Naive thymus-derived CD8-positive, alpha-beta T cell (primary cell): ENCODE measurements at places on chromosomes 11 and 22. TPM values are rescaled to one million over a fixed set of nuclear protein-coding genes. Genes with fewer than 3 reads are reported as not detected.

MICALL1 gene
- total RNA-seq, result 28.5 TPM

PARVG gene
- 224 TPM for total RNA-seq

PRG3 gene
- total RNA-seq, result not detected

SCT gene
- total RNA-seq, result not detected

ZNF215 gene
- 0.16 TPM for total RNA-seq

CNGA4 gene
- 1.2 TPM for total RNA-seq

SYT12 gene
- total RNA-seq, result not detected

KCNK4 gene
- total RNA-seq, result not detected

KIRREL3 gene
- total RNA-seq, result not detected

SPI1 gene
- total RNA-seq, result 4.7 TPM

DNA sequence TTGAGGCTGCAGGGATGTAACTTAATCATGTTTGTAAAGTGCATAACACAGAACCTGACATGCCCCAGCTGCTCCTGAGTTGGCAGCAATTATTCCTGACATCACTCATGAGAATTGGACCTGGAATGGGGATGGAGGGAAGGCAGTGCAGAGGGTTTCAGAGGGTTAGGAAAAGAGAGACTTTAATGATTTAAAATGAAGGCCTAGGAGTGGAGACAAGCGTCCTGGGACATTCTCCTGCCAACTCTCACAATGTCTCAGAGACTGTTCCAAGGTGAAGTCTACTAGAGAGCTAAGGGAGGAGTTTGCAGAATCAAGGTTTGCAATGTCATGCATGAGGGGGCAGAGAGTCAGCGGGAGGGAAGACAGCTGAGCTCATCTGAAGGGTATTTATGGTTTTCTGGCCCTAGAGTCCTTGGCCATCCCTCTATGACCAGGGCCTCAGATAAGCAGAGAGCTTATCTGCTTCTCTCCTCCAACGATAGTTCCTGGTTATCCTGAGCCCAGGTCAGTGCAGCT is 36.9 kb downstream of the GGTLC2 start:
- no peaks in the 10 kb centered on the region for H3K36me3 ChIP-seq
- no peak overlapping the region for H3K27ac ChIP-seq
- no peak for DNase-seq
- H3K4me3 ChIP-seq, result no peak overlapping the region
- H3K4me1 ChIP-seq, result no peaks in the 10 kb centered on the region

GRCh38 chr11:76756341-76756741 is 26.8 kb upstream of the TSKU start:
- no peak for DNase-seq
- no peaks in the 10 kb centered on the region for H3K36me3 ChIP-seq
- no peak overlapping the region for H3K27ac ChIP-seq
- no peak overlapping the region for H3K4me3 ChIP-seq

GRCh38 chr11:125750629-125751028 is 4.5 kb downstream of the PATE1 start:
- H3K36me3 ChIP-seq, result no peaks in the 10 kb centered on the region
- peaks cover 14% of the 10 kb centered on the region for H3K27me3 ChIP-seq
- no peak overlapping the region for H3K27ac ChIP-seq
- no peak overlapping the region for H3K4me3 ChIP-seq
- no peaks in the 10 kb centered on the region for H3K4me1 ChIP-seq
- DNase-seq, result no peak

- no peaks in the 10 kb centered on the region for H3K27me3 ChIP-seq
- H3K36me3 ChIP-seq, result no peaks in the 10 kb centered on the region
- no peak overlapping the region for H3K27ac ChIP-seq
Observed at GRCh38 chr22:24322522-24322921, 51.9 kb downstream of the SPECC1L start.

- peaks cover 12% of the 10 kb centered on the region for H3K4me1 ChIP-seq
- no peaks in the 10 kb centered on the region for H3K27me3 ChIP-seq
- no peaks in the 10 kb centered on the region for H3K36me3 ChIP-seq
- H3K4me3 ChIP-seq, result no peak overlapping the region
- DNase-seq, result no peak
Observed at GRCh38 chr11:1925373-1926155, 6.1 kb downstream of the TNNT3 start.

GRCh38 chr22:22931557-22932270 is 44.1 kb downstream of the IGLL5 start:
- H3K27ac ChIP-seq, result no peak overlapping the region
- no peak for DNase-seq
- H3K36me3 ChIP-seq, result no peaks in the 10 kb centered on the region
- no peaks in the 10 kb centered on the region for H3K27me3 ChIP-seq

DNA sequence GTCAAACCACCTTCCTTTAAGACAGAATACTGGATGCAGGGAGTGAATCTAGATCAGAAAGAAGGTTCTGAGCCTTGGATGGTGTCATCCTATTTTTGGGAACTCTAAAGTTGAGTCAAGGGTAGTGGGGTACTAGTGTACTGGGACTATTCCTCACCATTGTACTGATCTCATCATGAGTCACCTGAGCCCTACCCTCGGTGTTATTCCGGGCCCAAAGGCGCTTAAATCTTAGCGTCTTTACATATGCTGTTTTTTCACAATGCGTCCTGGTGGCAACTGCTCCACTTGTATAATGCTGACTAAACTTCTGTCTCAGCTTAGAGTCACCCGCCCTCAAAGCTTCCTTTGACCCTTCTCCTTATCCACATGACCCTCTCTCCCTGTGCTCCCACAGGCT is 25.3 kb upstream of the PATE1 start:
- H3K27ac ChIP-seq, result no peak overlapping the region
- DNase-seq, result no peak
- no peaks in the 10 kb centered on the region for H3K36me3 ChIP-seq
- peaks cover 30% of the 10 kb centered on the region for H3K27me3 ChIP-seq
- H3K4me1 ChIP-seq, result no peaks in the 10 kb centered on the region
- no peak overlapping the region for H3K4me3 ChIP-seq

- no peaks in the 10 kb centered on the region for H3K36me3 ChIP-seq
- no peaks in the 10 kb centered on the region for H3K4me1 ChIP-seq
- H3K27ac ChIP-seq, result no peak overlapping the region
Observed at GRCh38 chr11:122422682-122423081, 232.8 kb upstream of the UBASH3B start.

GRCh38 chr22:35154937-35155387 is 89.0 kb downstream of the ISX start:
- H3K4me1 ChIP-seq, result peaks cover 3% of the 10 kb centered on the region
- no peak overlapping the region for H3K27ac ChIP-seq
- no peak overlapping the region for H3K4me3 ChIP-seq
- no peaks in the 10 kb centered on the region for H3K36me3 ChIP-seq

- no peak for DNase-seq
- peaks cover 3% of the 10 kb centered on the region for H3K36me3 ChIP-seq
- H3K27me3 ChIP-seq, result peaks cover 5% of the 10 kb centered on the region
- peaks cover 4% of the 10 kb centered on the region for H3K4me1 ChIP-seq
Observed at GRCh38 chr11:58765078-58765477, 33.3 kb upstream of the GLYAT start.

- no peaks in the 10 kb centered on the region for H3K4me1 ChIP-seq
- H3K27ac ChIP-seq, result no peak overlapping the region
- H3K27me3 ChIP-seq, result peaks cover 8% of the 10 kb centered on the region
Observed at GRCh38 chr22:32691101-32691500, 110.4 kb upstream of the TIMP3 start.

GRCh38 chr11:96969251-96969650 is 579.4 kb downstream of the JRKL start:
- H3K4me1 ChIP-seq, result no peaks in the 10 kb centered on the region
- H3K27me3 ChIP-seq, result no peaks in the 10 kb centered on the region
- H3K4me3 ChIP-seq, result no peak overlapping the region

DNA sequence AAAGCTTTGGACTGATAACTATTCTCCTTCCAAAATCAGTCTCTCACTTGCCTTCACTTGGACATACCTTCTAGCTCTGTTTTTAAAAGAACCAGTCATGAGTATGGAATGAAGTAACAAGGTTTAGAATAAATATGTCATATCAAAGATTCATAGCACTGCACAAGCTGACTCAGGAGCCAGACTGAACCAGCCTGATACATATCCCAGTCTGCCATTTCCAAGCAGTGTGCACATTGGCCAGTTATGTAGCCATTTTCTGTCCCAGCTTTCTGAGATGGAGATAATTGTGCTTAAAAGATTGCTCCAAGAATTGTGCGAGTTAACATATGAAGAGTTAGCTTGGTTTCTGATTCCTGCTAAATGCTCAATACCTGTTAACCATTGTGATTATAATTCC is 311.3 kb downstream of the C11orf87 start:
- no peak overlapping the region for H3K27ac ChIP-seq
- no peak overlapping the region for H3K4me3 ChIP-seq

GRCh38 chr22:32203181-32204039 is 1.5 kb downstream of the RFPL2 start:
- DNase-seq, result no peak
- peaks cover 57% of the 10 kb centered on the region for H3K4me1 ChIP-seq
- H3K27me3 ChIP-seq, result no peaks in the 10 kb centered on the region
- peak overlapping the region; percentile 54 for H3K4me3 ChIP-seq
- H3K27ac ChIP-seq, result no peak overlapping the region
- no peaks in the 10 kb centered on the region for H3K36me3 ChIP-seq

GRCh38 chr22:23901600-23901999 is 7.4 kb downstream of the MIF start:
- no peak for DNase-seq
- H3K4me1 ChIP-seq, result peaks cover 8% of the 10 kb centered on the region
- no peak overlapping the region for H3K27ac ChIP-seq
- H3K27me3 ChIP-seq, result no peaks in the 10 kb centered on the region
- H3K36me3 ChIP-seq, result no peaks in the 10 kb centered on the region
- H3K4me3 ChIP-seq, result no peak overlapping the region

DNA sequence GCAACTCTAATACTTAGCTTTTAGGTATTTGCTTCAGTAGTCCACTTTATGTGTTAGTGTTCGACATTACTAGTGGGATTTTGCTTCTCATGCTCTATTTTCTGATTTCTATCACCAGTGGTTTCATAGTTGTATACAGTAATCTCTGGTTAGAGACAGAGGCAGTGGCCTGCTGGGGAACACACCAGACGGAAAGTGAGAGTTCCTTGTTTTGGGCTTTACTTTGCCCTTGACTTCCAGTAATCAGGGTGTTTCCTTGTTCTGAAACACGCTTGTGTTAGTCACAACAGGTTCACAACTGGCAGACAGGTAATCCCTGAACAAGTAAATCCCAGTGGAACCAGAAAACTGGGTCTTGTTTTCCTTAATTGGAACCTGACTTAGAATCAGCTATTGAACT is 56.0 kb downstream of the PACS1 start:
- H3K27me3 ChIP-seq, result no peaks in the 10 kb centered on the region
- H3K4me1 ChIP-seq, result peaks cover 83% of the 10 kb centered on the region
- peak overlapping the region; percentile 97 for H3K27ac ChIP-seq

- H3K4me1 ChIP-seq, result no peaks in the 10 kb centered on the region
- H3K36me3 ChIP-seq, result peaks cover 55% of the 10 kb centered on the region
- DNase-seq, result no peak
- H3K27me3 ChIP-seq, result no peaks in the 10 kb centered on the region
- H3K27ac ChIP-seq, result no peak overlapping the region
Observed at GRCh38 chr22:47174096-47174495, 411.6 kb downstream of the TBC1D22A start.

DNA sequence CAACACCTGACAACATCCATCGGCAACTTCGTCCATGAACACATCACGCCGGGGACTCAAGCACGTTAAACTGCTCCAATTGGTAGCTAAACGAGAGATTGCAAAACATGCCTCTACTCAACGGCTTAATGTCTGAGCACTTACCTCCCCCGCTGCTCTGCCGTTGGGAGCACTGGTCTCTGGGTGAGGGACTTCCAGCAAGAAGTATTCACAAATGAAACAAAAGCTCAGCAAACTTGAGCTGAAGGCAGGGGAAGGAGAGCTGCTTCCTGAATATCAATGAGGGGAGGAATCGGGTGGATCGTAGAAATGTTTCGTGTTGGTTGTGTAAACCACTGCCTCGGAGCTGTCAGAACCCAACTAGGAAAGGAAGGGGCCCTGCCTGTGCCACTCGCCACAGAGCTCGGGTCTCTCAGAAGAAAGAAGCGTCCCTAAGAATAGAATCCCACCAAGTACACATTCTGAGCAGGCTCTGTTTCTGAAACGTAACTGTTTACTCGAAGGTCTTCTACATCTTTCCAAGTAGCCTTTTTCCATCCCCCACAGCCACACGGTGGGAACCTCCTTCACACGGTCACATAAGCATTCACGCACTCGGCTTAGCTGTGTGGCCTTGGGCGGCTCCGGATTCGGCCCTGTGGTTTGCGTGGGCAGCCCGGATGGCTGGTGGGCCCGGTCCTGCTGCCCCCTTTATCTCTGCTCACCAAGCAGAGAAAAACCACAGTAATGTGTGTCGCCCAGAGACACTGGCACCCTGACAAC is at the start of gene MLC1:
MLC1 (minus strand) TSS at position 216 of the 762 bp plus-strand sequence. CDS start 524 bp downstream, outside the sequence.
- no peak for DNase-seq
- H3K36me3 ChIP-seq, result no peaks in the 10 kb centered on the region
- H3K27ac ChIP-seq, result peak within 1 kb of the TSS; percentile 85

- no peak overlapping the region for H3K27ac ChIP-seq
- no peaks in the 10 kb centered on the region for H3K4me1 ChIP-seq
- H3K27me3 ChIP-seq, result no peaks in the 10 kb centered on the region
- DNase-seq, result no peak
Observed at GRCh38 chr22:25680956-25681355, 61.0 kb upstream of the MYO18B start.

- H3K4me3 ChIP-seq, result peak overlapping the region; percentile 83
- peaks cover 31% of the 10 kb centered on the region for H3K4me1 ChIP-seq
- DNase-seq, result no peak
- H3K27me3 ChIP-seq, result no peaks in the 10 kb centered on the region
Observed at GRCh38 chr22:47089796-47090460, 327.5 kb downstream of the TBC1D22A start.

DNA sequence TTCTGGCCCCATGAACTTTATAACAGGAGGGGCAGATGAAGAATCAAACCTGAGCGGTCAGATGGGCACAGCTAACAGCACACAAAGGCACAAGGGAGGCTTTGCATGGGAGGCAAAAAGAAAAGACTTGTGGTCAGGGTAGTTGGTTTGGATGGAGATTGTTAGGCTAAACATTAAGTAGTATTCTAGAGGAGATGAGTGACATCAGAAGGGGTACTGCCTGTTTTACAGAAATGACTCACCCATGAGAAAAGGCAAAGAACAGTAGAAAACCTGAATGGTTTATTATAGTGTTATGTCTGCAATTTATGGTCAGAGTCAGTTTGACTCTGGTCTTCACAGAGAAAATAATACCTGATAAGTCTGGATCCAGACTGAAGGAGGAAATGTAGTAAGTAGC is 129.8 kb upstream of the KIRREL3 start:
- no peaks in the 10 kb centered on the region for H3K4me1 ChIP-seq
- no peak overlapping the region for H3K27ac ChIP-seq
- H3K4me3 ChIP-seq, result no peak overlapping the region

DNA sequence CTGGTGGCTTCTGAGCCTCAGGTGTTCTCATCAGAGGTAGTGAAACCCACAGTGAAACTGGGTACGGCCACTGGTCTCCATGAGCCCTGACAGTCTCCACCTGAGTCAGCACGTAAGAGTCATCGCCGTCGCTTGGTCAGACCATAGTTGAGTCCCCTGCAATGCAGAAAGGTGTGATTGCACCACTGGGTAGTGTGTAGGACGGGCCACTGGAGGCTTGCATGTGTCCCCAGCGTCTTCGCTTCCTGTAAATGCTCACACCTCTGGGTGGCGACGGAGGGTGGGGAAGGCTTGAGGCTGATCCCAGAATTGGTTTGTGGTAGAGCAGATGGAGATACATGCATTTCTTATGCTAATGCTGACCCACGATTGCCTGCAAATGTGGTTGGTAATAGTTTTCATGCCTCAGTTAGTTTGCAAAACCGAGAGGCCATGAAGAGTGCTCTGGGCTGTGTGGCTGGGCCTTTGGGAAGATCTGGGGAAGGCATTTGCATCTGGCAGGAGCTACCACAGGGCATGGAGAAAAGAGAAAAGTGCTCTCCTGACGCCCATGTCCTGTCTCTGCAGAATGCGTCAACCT is 26.5 kb downstream of the CTTN start:
- no peak overlapping the region for H3K27ac ChIP-seq
- DNase-seq, result no peak
- H3K4me1 ChIP-seq, result peaks cover 4% of the 10 kb centered on the region
- no peaks in the 10 kb centered on the region for H3K36me3 ChIP-seq
